ENCODE measurements at places on chromosomes 6 and 20. TPM values are rescaled to one million over a fixed set of nuclear protein-coding genes. Genes with fewer than 3 reads are reported as not detected.

GUCA1A gene
- 2.2 TPM for total RNA-seq

OR12D3 gene
- total RNA-seq: not detected

GGTLC1 gene
- total RNA-seq: not detected

ZNF133 gene
- 14.9 TPM for total RNA-seq

OTOR gene
- total RNA-seq: not detected

TAF11 gene
- total RNA-seq: 22.4 TPM

FERMT1 gene
- 41.8 TPM for total RNA-seq

RAB44 gene
- 0.11 TPM for total RNA-seq

HCRTR2 gene
- 0.39 TPM for total RNA-seq

CLIC5 gene
- total RNA-seq: 1.5 TPM

PTK7 gene
- 844 TPM for total RNA-seq

ZNF831 gene
- total RNA-seq: not detected

PACSIN1 gene
- not detected for total RNA-seq

HLA-DOA gene
- not detected for total RNA-seq

CCN6 gene
- total RNA-seq: not detected

OR2J2 gene
- not detected for total RNA-seq

UBD gene
- total RNA-seq: not detected

C20orf141 gene
- not detected for total RNA-seq

TMEM170B gene
- 0.22 TPM for total RNA-seq

LINC00237 gene
- total RNA-seq: not detected

DDO gene
- total RNA-seq: not detected

MRPL14 gene
- 38.5 TPM for total RNA-seq

TDRD6 gene
- total RNA-seq: under 0.01 TPM

HLA-DQB2 gene
- not detected for total RNA-seq

OCSTAMP gene
- not detected for total RNA-seq

CENPW gene
- total RNA-seq: 2.4 TPM

EYA4 gene
- 0.79 TPM for total RNA-seq

Data from placental epithelial cell (primary cell).